ENCODE measurements at places on chromosomes 12 and 14.

GRCh38 chr14:46646796-46647195 is 4.8 kb downstream of the RPL10L start:
- no peak for DNase-seq

- DNase-seq: no peak
Measured at GRCh38 chr14:91061056-91061887, 831 bp upstream of the RPS6KA5 start.

DNA sequence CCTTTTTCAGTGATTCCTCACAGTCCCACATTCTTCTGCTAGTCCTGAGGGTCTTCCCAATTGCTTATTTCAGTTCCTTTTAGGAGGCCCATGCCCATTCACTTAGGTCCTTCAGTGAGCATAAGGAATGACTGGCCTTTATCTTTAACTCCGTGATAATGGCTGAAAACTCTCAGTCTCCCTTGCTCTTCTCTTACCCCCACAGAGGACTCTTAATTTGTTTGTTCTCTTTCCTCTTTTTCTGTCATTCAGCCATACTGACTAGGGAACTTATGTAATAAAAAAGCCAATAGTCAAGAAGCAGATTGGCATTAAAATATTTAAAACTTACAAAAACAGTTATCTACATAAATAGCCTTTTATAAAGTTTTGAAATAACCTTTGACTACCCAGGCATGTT is 17.1 kb upstream of the VDR start:
- DNase-seq: no peak

DNA sequence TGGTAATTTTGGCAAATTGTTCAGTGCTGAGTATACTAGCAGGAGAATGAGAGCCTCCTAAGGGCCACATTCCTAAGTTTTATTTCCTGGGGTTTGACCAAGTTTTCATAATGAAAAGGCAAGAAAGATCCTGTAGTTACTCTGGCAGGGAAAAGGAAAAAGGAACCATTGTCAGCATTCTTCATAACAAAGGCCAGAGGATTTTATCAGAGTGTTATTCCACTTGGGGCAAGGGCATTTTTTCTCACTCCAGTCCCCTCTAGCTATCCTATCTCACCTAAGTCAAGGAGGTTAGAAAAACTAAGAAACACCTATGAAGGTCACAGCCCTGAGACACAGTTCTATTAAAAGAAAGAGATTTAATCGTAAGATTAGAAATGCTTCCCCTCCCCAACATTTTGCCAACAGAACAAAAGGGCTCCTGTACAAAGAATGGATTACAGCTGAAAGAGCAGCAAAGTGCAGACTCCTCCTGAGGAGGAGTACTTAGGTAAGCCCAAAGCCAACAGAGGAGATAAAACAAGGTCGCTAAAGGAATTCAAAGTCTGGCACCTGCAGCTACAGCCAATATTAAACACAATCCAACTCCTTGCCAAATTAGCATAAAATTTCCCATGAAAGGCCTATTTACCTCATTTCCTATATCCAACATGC is 162.4 kb downstream of the GALC start:
- no peak for DNase-seq

GRCh38 chr12:51449580-51450246 is 25.1 kb downstream of the SLC4A8 start:
- DNase-seq: no peak

DNA sequence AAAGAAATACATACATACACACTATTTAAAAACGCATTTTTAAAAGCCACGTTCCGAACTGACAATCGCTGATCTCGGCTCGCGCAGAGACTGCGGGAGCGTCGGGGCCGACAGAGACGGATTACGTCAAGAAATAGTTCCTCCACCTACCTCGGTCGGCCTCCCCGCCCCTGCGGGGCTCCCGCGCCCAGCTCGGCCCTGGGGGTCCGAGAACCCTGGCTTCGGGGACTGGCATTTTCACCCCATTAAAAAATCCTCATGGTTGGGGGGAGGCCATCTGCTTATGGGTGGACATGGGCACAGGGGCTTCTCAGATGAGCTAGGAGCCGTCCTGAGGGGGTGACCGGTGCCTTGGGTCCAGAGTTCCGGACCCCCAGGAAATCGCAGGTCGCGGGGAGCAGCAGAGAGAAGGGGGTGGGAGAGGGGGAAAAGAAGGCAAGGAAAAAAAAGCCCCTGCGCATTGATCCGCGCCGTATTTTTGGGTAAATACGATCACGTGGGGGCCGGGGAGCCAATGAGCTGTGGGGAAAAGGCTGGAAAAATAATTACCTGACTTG is 324 bp upstream of the HOXC9 start:
- no peak for DNase-seq

GRCh38 chr12:43115441-43116160 is 436.4 kb downstream of the ADAMTS20 start:
- no peak for DNase-seq

- DNase-seq: no peak
Measured at GRCh38 chr12:47987411-47988072, 16.7 kb downstream of the COL2A1 start.

DNA sequence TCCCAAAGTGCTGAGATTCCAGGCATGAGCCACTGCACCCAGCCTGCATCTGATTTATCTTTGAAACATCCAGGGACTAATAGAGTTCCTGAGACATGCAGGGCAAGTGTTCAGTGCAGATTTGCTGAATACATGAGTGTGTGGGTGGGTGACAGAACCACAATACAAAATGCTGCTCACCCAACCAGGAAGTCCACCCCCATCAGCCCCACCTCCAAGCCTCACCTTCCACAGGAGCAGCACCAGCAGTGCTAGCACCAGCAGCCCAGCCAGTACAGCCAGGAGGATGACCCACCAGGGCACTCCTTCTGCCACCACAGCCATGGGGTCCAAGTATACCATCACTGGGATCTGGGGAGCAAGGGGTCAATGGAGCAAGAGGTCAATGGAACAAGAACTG is 20.0 kb downstream of the ITGA7 start:
- no peak for DNase-seq

DNA sequence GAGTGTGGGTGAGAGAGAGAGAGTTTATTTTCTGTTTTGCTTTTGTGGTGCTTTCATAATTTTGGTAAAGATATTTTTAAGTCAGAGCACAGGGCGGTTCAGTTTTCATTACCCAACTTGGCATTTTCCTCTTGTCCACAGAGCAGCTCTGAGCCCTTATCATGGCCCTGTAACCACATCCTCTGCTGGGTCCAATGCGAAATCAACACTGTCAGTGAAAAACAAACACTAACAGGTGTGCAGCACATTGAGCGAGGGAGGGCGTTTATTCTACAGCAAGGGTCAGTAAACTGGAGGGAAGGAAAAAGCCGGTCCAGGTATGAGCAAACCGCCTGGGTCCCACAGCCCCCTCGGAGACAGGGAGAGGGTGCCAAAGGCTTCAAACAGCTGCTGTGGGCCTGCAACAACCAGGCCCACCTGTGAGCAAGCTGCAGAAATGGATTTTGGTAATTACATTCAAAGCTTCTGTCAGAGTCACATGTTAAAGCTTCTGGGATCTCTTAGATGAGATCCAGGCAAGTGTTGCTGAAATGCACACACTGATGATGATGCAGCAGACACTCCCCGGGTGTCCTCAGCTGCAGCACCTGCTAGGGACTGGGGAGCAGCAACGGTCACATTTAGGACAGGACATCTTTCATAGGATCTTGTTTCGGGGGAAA is 132.7 kb upstream of the DYRK2 start:
- DNase-seq: peak; percentile 68

DNA sequence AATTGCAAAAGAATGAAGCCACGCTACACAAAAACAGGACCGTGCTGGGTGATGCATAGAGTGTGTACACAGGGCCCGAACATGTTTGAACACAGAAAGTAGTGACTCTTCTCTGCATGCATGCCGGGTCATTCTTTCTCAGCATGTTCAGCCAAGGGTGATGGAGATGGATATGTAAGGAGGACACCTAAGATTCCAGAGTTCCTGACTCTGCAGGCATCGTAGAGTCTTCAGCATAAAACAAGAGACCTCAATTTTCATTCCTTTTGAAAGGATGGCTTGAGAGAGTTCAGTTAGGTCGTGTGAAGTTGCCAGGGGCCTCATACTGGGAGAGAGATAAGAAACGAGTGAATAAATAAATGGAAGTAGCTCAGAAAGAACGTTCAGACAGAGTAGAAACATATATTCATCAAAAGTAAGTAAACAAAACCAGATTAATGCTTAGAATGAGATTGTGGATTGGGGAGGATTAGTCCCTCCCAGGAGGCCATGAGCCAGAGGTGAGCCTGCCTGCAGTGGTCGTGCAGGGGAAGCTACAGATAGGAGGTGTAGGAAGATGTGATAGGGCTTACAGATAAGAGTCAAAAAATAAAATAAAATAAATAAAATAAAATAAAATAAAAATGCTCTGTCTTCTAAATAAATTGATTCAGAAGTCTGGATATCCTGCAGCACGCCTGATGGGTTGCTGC is 27.6 kb upstream of the SEL1L start:
- no peak for DNase-seq

GRCh38 chr14:56562883-56563282 is 16.7 kb upstream of the TMEM260 start:
- DNase-seq: no peak

DNA sequence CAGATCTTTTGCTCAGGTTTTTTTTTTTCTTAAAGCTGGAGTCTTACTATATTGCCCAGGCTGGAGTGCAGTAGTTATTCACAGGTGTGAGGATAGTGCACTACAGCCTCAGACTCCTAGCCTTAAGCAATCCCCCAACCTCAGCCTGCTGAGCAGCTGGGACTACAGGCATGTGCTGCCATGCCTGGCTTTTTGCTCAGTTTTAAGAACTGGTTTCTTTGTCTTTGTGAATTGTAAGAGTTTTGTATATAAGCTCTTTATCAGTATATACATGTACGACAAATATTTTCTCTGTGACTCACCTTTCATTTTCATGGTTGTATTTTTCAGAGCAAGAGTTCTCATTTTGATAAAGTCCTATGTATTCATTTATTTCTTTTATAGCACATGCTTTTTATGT is 33.3 kb upstream of the C2CD5 start:
- no peak for DNase-seq

DNA sequence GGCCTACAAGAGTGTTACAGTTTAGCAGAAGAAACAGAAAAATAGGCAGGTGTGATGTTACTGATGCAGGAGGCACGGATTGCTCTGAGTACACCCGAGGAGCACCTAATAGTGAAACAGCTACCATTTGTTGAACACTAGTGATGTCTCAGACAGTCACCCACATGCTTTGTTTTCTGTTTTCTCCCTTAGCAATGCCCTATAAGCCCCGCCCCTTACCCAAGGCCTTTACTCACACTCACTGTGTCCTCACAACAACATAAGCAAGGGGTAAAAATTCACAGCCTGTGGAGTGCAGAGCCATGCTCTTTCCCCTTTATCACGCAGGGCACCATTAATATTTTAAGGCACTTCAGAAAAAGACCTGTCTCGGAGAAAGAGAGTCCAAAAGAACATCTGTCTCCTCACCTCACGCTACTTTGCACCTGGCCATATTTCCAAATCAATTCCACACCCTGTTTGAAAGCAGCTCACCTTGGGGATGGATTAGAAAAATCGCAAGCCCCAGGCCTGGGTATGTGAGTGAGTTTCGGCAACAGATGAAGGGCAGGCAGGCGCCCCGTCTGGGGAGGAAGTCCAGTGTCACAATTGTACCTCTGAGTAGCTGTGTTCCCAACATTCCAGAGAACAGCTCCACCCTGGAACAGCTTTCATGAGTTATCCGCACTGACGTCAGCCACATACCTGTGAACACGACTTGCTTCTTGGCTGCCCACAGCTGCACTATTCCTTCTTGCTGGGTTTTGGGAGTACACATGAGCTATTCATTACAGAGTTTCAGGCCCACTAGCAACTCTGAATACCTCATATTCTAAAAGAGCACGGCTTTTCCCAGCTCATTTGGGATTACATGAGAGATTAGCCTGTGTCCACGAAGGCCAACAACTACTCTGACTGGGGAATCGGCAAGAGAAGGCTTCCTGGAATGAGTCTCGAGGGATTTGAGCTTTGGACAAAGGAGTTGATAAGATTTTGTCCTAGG is 26.0 kb downstream of the MAPK1IP1L start:
- peak; percentile 85 for DNase-seq

- no peak for DNase-seq
Measured at GRCh38 chr12:62606654-62607053, 140.0 kb downstream of the MON2 start.

DNA sequence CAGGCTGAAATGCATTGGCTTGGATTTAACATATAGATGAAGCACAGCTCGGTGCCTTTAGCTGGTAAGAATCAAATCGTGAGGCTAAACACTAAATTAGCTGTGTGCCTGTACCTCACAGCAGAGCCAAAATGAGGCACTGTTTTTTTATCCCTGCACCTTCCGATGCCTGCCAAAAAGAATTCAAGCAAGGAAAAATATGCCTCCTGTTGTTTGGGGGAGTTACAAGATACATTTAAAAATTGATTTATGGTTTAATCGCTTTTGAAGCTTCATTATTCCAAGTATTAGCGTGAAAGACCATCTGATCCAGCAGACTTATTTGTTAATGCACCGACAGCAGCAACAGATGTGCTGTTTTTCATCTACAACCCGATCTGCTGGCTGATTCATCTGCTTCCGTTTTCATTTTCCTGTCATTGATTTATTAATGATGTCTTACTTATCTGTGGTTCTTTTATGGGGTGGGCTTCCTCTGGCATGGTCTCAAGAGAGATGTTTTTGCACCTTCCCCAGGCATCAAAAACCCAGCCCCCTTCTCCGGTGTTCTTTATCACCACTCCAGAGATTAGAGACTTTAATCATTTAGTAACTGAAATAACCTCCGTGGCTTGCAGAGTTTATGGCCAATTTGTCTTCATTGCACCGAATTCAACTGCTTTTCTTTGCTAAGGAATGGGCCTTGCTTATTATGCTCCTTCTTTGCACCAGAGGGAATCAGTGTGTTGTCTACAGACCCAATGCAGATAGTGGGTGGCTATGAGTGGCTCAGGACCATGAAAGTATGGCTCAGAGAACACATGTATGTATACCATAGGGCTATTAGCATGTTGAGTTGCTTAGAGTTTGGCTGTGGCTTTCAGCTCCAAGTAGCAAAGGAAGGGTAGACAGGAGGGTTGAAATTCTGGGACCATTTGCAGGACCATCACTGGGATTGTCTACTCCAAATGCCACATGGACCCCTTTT is 166.8 kb upstream of the TMEM260 start:
- DNase-seq: no peak

DNA sequence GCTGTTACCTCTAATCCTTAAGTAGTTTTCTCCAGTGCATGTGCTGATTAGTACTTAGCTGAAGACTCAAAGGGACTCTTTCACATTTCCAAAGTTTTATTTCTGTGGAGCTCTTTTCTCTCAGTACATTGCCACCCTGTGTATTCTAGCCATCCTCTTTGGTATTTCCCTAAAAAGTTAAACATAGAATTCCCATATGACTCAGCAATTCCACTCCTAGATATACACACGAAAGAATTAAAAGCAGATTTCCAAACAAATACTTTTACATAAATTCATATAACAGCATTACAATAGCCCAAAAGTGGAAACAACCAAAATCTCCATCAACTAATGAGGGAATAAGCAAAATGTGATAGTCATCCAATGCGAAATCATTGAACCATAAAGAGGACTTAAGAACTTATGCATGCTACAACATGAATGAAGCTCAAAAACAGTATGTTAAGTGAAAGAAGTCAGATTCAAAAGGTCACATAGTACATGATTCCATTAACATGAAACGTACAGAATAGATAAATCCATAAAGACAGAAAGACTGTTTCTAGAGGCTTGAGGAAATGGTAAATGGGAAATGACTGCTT is 9.0 kb upstream of the NOVA1 start:
- no peak for DNase-seq
